Fibroblast of skin of right biceps (primary cell): ENCODE measurements at places on chromosomes 3 and 15.

DNA sequence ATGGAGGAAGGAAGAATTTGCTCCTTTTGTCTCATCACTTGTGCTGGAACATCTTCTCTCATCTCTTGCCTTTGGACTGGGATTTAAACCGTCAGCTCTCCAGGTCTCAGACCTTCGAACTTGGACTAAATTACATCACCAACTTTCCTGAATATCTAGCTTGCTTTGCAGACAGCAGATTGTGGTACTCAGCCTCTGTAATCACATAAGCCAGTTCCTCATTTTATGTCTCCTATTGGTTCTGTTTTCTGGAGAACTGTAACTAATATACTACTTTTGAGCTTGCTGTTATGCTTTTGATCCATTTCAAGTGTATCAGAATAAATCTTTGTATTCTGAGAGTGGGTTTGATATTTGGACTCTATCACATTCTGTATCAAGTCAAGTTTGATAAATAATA, 164.3 kb upstream of the VEPH1 start:
- no peak for DNase-seq

GRCh38 chr3:1103525-1103924, 10.7 kb downstream of the CNTN6 start:
- peak; percentile 5 for DNase-seq

- DNase-seq = peak; percentile 59
These were observed 252.0 kb upstream of the PROK2 start for GRCh38 chr3:72036899-72037298.

- DNase-seq = no peak
These were observed 112.8 kb upstream of the LPP start for GRCh38 chr3:188041193-188041592.

DNA sequence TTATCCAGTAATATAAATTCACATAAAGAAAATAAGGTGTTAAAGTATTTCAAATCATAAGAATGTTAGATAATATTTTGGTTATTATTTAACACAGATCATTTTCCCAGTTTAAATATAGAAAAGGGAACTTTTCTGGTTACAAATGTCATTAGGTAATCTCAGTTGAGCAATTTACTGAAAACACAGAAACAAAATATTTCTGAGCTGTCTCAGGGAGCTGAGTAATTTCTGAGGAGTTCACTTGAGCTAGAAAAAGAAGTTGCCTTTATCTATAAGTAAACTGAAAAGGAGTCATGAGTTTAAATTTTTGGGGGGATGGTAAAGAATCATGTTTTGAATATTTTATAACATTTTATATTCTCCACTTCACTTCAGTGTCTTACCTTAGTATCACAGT, 855.4 kb upstream of the ARPP21 start:
- DNase-seq = peak; percentile 78

DNA sequence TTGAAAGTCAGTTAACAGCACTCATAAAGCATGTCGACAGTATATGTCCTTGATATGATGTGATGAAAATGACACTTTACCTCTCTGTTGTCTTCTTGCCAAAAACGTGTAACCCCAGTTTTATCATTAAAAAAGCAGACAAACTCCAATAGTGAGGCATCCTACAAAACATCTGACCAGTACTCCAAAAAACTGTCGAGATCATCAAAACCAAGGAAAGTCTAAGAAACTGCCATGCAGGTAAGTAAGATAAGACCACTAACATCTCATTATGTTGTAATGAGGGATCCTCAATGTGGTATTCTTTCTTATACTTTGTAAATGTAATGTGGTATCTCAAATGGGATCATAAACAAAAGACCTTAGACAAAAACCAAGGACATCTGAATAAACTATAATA, 152.3 kb downstream of the NR1I2 start:
- DNase-seq = no peak

GRCh38 chr3:79154865-79155264, 612.9 kb downstream of the ROBO1 start:
- DNase-seq = no peak

DNA sequence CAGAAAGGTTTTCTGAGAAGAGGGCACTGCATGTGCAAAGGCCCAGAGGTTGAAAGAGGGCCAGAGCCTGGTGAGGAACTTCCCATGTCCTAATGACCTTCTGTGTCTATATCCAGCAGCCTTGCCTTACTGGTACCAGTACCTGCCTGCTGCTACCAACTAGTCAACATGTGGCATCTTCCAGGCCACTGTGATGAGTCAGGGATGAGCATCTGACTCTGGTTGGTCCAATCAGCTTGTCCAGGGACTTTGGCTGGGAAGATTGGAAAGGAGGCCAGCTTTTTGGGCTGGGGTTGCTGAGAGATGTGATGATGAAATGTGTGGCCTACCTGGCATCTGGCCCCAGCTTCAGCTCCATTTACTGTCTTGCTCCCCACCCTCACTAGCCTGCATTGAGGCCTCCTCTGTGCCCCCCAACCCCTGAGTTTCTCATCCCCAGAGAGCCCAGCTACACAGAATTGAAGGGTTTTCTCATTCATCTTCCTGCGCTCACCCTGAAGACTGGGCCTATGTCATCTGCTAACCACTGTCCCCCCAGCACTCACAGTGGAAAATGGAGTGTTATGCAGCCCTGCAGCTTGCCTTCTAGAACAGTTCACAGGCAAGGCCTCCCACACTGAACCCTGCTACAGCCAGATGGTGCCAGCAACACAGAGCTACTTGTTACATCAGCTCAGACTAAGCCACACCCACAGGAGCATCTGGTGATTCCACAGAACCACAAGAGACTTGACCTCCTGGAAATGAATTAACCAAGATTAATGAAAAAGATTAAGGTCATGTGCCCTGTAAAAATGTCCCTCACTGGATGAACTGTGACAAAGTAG, 1.3 kb upstream of the TWF2 start:
- DNase-seq = peak; percentile 83

- no peak for DNase-seq
These were observed 50.5 kb upstream of the LRRFIP2 start for GRCh38 chr3:37224879-37225278.

DNA sequence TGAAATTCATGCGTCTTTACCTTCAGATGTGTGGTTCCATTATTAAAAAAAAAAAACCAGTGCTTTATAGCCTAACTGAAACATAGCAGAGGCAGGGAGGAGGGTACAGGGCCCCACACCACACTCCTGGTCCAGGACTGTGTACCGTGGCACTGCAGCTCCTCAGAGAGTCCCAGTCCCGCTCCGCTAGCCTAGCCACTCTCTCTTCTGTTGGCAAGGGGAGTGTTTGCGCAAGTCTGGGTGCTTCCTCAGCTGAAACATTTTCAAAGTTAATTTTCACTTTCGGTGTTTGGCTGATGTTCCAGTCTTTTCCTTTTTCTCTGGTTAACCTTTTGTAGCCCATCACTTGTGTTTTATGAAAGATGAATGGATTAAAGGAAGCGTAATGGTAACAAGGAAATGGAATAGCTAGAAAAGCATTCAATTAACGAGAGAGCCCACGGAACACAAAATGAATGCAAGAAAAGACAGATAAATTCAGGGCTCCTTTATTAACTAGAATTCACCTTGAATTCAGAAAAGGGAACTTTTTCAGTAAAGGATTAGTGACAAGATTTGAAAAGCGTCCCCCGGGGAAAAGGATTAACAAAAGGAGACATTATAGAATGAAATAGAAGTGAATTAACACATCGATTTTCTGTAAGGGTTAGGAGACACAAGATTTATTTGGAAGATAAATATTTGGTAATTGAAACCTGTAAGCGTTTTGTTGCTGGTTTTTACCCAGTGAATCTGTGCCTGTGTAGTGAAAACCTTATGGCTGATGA, 177.0 kb downstream of the CACNA2D3 start:
- DNase-seq = no peak

DNA sequence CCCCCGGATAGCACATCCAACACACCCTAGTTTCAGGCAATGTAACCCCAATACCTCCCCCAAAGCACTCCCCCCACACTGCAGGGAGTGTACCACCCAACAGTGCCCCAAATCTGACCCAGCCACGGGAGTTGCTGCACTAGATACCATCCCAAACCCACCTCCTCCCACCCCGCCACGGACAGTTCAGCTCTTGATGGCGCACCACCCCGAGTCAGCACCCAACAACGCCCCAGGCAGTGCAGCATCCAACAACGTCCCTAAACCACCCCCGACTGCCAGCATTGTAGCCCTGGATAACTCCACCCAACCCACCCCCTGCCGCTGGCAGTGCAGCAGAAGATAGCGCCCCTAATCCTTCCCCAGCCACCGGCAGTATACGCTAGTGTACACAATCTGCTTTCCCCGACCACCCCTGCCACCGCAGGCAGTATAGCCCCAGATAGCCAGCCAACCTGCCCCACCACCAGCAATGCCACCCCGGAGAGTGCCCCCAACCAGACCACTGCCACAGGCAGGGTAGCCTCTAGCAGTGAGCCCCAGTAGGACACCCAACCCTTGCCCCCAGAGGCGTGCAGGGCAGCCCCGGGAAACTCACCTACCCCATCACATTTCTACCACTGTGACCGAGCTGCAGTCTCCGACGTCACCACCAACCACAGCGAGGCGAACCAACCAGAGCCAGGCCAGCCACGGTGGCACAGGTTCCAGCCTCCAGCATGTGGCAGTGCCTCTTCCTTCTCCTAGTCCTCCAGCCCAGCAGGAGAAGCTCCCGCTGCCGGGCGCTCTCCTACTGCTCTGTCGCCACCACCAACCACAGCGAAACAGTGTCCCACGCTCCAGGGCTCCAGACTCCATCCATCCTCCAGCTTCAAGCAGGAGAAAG, 178.1 kb downstream of the POTEB3 start:
- DNase-seq = no peak

- DNase-seq = no peak
These were observed 514.4 kb upstream of the ARRDC4 start for GRCh38 chr15:97446138-97446537.

DNA sequence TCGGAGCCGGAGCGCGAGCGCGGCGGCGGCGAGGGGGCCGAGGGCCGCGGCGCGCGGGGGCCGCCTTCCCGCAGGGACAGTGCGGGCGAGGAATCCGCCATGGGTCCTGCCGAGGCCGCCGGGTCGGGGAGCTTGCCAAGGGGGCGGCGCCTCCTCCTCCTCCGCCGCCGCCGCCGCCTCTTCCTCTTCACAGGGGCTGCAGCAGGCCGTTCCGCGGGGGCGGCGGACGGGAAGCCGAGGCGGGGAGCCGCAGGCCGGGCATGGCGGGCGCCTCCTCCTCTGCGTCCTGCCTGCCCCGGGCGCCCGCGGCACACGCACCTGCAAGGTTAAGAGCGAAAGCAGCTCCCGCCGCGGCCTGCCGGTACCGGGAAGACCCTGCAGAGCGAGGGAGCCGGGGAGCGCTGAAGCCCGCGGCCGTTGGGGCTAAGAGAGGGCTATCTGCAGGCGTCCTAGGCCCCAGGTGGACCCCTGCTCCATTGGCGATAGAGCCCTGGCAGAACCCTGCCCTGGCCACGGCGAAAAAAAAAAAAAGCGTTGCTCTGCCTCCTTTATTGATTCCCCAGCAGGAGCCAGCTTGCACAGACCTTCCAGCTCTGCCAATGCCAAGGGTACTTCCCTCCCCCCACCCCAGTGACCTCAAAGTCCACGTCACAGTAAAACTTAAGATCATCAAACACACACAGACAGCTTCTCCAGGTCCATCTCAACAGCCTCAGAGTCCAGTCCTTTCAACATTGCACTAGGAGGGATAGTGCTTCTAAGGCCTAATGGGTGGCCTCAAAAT, at the start of gene LYSMD2:
LYSMD2 (minus strand) TSS at position 134 of the 784 bp plus-strand sequence; CDS start at position 101, 33 bp downstream.
- peak; percentile 68 for DNase-seq

DNA sequence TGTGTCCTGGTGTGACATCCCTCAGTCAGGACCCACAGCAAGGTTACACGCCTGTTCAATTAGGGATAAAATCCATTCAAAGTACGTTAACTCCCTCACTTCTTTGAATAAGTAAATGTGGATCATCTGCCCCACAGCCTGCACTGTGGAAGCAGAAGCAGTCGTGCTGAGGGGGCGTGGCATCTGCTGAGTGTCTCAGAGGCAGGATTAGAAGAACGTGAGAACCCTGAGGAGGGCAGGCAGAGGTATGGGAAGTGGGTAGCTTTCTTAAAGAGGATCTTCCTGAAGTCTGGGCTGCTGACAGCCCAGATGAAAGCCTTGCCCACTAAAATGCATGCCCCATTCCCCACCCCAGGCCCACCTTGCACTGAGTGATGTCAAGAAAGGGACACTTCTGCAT, 28.5 kb downstream of the CRABP1 start:
- no peak for DNase-seq
